ENCODE measurements at places on chromosomes 7 and 10. TPM values are rescaled to one million over a fixed set of nuclear protein-coding genes. Genes with fewer than 3 reads are reported as not detected.

DNAJC12 gene
- 10.2 TPM for total RNA-seq

GRCh38 chr7:149238051-149238450 is 1.4 kb upstream of the ZNF212 start:
- DNase-seq: no peak

GRCh38 chr10:11448190-11448544 is 163.3 kb downstream of the USP6NL start:
- DNase-seq: no peak

DNA sequence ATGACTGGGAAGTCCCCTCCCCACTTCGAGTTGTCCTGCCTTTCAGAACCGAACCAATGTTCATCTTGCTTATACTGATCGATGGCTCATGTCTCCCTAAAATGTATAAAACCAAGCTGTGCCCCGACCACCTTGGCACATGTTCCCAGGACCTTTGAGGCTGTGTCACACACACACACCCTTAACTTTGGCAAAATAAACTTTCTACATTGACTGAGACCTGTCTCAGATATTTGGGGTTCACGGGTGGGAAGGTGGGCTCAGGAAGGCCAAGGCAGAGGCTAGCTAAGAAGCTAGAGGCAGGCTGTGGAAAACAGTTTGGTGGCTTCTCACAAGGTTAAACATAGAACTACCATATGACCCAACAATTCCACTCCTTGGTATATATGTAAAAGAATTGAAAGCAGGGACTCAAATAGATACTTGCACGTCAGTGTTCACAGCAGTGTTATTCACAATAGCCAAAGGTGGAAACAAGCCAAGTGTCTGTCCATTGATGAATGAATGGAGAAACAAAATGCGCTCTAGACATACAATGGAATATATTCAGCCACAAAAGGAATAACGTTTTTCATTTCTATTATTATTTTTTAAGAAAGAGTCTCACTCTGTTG is 15.4 kb downstream of the PRF1 start:
- no peak for DNase-seq

- no peak for DNase-seq
Measured at GRCh38 chr10:77320971-77321471, 316.6 kb downstream of the KCNMA1 start.

GRCh38 chr10:63582690-63583089 is 61.5 kb downstream of the REEP3 start:
- DNase-seq: no peak

DNA sequence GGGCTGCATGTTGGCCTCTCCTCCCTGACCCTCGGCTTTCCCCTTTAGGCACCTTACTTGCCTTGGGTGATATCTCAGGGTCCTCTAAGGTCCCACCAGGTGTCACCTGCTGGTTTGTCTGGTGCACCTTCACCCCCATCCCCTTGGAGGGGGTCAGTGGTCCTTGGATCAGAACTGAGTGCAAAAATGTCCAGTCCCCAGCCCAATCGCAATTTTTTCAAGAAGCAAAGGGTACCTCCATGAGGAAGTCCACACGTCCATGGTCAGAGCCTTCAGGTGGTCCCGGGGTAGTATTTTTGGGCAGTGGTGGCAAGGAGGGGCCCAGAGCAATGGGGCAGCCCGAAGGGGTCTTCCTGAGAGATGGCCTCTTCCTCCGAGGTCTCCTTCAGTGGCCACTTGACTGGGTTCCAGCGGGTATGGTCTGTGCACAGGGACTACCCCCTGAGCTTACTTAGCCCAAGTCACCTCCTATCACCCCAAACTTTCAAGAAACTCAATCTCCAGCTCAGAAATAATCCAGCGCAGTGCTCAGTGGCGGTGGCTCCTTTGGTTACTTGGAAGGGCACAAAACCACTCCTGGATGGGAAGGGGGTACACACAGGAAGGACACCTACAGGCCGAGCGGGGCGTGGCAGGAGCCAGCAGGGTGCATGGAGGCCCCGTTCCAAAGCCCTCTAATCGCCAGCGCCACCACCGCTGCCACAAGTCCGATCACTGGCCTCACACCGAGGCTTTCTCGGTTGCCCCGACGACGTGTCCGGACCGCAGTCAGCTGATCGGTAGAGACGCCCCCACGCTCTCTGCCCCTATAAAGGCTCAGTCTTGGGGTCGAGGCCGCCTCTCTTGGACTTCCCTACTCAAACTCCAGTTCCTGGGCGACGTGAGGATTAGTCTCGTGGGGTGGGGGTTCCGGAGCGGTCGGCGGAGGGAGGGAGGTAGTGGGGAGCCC is 4.5 kb downstream of the SAP25 start:
- DNase-seq: no peak

GRCh38 chr7:85186521-85187241 is at the start of gene SEMA3D:
Gene SEMA3D (minus strand): TSS chr7:85187056. CDS start chr7:85121891, 65,165 bp downstream.
- peak; percentile 93 for DNase-seq

GRCh38 chr7:53095731-53096501 is 60.5 kb downstream of the POM121L12 start:
- no peak for DNase-seq

SKAP2 gene
- total RNA-seq: 4.8 TPM

DNA sequence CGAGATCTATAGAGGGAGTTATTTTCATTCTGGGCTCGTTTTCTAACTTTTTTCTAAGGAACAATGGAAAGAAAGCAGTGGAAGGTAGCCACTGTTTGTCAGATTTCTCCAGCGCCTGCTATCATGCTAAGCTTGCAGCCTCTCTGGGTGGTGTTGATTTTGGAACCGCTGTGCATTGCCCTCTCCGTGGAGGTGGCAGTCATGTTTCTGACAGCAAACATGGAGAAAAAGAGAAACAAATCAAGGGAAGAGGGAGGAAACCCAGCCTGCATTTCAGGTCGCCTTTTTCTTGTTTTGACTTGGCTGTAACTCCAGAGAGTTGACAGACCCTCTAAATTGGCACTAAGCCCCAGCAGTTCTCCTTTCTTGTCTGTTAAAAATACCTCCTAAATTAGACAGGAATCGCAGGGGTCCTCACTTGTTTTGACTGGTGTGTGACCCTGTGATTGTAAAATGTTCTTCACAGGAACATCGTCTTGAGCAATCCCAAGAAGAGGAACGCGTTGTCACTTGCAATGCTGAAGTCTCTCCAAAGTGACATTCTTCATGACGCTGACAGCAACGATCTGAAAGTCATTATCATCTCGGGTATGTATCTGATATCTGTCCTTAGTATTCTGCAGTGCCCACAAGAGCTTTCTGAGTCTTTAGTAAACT is 4.8 kb downstream of the ECHDC3 start:
- DNase-seq: no peak

ABCA13 gene
- total RNA-seq: 0.07 TPM

GRCh38 chr10:110411047-110411410 is 86.7 kb upstream of the DUSP5 start:
- no peak for DNase-seq

- no peak for DNase-seq
Measured at GRCh38 chr7:23443974-23444373, 26.3 kb downstream of the IGF2BP3 start.

WEE2 gene
- total RNA-seq: not detected

DNA sequence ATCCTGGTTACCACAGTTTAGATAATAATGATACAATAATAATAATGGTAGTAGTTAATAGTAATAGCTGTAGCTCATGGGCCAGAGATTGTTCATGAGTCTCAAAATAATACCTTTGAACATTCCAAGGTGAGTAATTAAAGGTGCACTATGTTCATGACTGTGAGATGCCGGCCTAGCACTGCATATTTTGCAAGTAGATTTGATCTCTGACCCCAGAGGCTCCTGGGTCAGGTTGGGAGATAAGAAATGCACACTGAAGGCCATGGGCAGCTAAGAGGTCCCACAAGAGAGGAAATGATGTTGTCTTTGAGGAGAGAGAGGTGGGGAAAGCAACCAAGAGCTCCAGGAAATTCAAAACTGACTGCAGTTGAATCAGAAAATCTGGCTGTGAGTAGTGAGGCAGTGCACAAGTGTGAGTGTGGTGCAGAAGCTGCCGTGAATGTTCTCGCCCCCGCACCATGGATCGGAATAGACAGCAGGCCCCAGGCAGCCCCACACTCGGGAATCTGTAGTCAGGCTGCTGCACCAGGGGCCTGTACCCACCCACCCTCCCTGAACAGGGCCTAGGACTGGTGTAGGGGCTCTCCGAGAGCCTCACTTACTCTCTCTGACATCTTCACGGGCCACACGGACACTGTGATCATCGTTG is 11.9 kb downstream of the CPXM2 start:
- peak; percentile 53 for DNase-seq

CACNB2 gene
- 0.10 TPM for total RNA-seq

DNA sequence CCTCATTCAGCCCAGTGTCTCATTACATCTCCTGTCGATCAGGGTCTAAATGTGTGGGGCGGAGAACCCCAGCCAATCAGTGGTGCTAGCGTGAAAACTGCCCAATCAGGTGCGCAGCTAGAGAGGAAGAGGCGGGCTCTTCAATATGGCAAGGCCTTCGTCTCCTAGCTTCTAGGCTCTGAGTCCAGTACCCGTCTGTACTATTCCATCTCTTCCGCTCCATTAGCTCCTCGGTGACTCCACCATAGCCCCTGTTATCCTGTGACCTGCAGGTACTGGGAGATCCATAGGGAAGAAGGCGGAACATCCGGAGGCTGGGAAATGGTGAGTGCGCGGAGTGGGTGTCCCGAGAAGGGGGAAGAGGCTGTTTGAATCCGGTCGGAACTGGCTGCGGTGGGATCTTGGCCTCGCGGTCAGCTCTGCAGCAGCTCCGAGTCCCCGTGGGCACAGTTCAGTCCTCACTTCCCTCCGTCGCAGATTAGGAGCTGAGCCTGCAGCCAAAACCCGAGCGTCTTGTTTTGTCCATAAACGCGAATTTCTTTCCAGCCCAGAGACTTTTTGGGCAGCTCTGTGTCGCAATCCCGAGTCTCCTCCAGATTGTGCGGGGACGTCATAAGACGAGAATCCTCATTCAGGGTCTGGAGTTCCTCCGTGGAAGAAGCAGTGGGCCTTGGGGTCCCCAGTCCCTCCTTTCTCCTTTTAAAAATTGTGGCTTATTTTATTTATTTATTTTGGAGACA is at the start of gene ZNF727:
TSS of gene ZNF727 (plus strand) at position 134 of the 740 bp plus-strand sequence. CDS start at position 322, 188 bp downstream.
- no peak for DNase-seq

DNA sequence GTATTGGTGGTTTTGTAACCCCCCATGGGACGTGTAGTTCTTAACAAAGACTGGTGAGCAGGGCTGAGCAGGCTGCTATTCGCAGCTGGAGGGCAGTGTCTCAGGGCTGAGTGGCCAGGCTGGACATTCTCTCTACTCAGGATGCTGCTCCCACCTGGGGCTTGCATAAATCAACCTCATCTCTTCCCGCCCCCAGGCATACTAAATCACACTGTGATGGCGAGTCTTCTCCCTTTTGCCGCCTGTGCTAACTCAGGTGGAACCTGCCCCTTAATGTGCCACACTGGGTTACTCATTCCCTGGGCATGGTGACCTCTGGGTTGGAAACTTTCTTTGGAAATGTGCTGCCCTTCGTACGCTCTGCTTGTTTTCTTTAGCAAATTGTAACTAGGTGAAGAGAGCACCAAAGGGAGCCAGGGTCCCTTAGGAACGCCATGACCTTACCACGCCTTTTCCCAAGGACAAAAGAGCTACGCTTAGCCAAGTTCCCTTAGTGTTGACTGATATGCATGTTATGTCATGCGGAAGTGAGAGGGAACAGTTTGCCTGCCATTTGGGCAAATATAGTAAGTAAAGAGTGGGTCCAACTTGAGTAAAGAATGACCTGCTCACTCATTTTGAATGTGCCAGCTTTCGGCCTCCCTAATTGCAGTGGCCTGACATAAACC is 40.4 kb upstream of the COBL start:
- no peak for DNase-seq

GRCh38 chr7:87564296-87564963 is 36.3 kb downstream of the ABCB1 start:
- DNase-seq: no peak

DNA sequence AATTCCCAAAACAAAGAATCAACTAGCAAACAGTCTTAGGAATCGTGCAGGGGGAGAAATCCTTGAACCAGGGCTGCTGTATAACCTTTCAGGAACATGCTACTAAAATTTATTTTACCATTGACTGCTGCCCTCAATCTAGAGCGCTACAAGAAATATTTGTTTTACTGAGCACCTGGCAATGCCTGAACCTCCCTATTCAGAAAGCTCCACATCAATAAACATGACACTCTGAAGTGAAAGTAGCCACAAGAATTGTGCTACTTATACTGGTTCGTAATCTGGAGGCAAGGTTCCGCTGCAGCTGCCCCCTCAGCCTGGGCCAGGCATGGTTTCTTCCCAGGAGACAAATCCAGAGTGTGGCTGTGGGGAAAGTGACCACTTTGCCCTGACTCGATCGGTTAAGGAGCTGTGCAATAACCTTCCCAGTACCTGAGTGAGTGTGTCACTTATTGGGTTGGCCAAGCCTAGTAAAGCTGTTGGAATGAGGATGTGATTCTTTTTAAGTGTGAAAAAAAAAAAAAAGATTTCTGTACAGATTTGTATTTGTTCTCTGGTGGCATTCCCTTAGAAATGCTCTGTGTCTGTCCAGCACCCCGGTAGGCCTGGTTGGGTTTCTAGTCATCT is 7.7 kb downstream of the VWA2 start:
- no peak for DNase-seq

DNA sequence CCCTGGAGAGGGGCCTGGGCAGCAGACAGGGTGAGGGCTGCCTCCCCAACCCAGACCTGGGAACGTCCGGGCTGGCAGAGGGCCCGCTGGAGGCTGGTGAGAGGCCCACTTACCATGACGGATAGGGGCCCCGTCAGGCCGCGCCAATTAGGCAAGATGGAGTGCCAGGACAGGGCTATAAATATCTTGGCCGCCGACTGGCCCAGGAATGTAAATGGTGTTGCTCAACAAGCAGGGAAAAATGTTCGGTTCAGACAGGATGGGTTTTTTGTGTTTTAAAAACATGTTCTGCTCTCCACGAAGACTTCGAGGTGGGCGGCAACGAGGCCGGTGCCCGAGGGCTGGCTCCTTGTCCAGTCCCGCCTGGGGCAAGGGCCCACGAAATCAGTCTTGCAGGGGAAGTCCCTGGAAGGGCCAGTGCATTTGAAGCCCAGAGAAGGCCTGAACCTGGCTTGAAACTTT is 35.8 kb upstream of the ELN start:
- DNase-seq: no peak

- no peak for DNase-seq
Measured at GRCh38 chr7:125847692-125848091, 918.1 kb upstream of the POT1 start.

TEX36 gene
- total RNA-seq: not detected

SFTPA1 gene
- not detected for total RNA-seq

DNA sequence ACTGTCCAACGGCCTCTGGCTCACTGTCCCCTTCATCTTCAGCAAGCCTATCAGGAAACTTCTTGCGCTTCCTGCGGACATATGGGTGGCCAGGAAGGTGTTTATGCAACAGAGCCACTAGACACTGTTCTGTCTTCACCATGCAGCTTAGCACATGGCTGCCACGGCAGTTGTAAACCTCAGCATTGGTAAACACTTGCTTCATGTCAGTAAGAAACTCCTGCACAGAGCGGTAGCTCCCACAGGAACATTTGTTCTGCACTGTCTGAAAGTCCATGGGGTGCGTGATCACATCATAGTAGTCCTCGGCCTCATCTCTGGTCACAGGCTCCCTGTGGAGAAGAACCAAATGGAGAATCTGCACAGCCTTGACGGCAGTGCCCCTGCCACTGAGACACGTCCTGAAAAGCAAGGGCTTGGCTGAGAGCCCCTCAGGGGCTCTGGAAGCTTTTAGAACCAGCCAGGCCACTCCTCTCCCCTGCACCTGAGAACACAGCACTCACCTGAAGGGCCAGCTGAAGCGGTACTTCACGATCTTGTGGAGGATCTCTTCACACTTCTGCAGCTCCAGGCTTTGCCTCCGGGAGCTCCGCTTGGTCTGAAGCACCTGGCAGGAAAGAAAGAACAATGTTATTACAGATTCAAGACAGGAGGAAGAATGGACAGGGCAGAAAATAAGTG is 8.8 kb downstream of the FZD9 start:
- DNase-seq: no peak

Data from chondrocyte (in vitro differentiated cells).